Foreskin keratinocyte (primary cell): ENCODE measurements at places on chromosomes 7 and 10. TPM values are rescaled to one million over a fixed set of nuclear protein-coding genes. Genes with fewer than 3 reads are reported as not detected.

DNA sequence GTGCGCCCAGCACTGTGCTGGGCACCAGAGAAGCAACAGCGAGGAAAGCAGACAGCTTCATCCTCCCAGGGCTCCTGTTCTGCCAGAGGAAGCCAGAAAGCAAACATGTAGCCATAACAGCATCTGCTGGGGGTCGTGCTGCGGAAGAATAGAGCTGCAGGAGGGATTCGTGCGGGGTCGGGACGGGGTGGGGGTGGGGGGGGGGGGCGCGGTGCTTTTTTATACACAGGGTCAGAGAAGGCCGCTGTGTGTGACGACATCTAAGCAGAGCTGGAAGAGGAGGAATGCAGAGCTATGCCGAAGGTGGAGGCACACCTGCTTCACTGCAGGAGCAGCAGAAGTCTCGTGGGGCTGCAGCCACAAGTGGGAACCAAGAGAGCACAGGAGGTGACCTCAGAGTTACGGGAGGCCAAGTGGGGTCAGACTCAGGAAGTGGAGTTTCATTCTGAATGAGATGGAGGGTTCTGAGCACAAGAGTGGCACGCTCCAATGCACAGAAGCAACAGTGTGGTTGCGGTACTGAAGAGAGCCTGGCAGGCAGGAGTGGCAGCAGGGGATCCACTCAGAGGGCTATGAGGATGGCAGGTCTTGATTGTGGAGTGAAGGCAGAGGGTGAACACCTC, 11.1 kb downstream of the PKD1L1 start:
- no peak for DNase-seq

- DNase-seq, result no peak
These were observed 26.8 kb downstream of the PROSER2 start for GRCh38 chr10:11849911-11850310.

DNA sequence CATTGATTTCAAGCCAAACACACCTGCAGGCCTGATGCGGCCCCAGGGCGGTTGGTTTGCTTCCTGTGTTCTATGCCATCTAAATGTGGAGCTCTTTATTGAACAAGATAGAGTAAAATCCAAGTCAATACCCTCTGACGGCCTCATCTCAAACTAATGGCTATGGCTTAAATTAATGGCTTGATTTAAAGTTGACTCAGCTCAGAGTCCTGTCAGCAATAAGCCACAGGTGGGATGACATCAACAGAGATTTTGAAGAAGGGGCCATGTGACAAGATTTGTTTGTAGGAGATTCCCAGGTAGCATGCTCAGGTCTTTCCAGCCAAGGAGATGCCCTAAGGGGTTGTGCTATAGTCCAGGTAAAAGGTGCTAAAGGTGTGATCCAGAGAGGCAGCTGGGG, 66.7 kb upstream of the ZNF32 start:
- no peak for DNase-seq

DNA sequence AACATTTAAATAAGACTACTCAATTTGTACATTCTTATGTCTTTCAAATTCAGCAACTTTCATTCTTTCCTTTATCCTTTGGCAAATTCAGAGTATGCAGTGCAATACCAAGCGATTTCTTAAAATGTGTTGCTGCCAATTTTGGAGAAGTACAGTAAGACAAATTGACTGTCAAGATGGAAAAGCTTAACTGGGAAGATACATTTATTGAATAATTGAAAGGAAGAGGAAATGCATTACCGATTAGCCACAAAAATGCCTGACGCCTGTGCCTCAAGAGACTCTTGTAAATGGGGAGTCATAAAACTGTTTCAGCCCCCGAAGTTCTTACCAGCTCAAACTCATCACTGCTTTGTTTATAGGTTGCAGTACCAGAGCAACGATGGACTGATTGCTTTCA, 373.3 kb upstream of the GALNT17 start:
- no peak for DNase-seq

- no peak for DNase-seq
These were observed 5.4 kb downstream of the INSIG1 start for GRCh38 chr7:155303039-155303593.

DNA sequence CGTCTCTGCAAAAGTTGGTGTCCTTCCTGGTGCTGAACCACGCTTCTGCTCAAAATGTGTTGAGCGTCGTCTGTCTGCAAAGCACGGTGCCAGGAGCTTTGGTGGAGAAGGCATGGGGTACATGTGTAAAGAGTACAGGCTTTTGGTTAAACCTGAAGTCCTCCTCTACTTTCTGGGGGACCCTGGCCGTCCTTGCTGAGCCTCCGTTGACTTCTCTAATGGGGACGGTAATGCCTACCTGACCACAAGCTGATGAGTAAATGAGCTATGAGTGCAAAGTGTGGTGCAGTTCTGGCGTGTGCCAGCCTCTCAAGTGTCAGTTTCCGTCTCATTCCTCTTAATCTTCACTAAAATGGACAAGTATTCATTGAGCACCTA, 527 bp upstream of the HERPUD2 start:
- peak; percentile 16 for DNase-seq

DNA sequence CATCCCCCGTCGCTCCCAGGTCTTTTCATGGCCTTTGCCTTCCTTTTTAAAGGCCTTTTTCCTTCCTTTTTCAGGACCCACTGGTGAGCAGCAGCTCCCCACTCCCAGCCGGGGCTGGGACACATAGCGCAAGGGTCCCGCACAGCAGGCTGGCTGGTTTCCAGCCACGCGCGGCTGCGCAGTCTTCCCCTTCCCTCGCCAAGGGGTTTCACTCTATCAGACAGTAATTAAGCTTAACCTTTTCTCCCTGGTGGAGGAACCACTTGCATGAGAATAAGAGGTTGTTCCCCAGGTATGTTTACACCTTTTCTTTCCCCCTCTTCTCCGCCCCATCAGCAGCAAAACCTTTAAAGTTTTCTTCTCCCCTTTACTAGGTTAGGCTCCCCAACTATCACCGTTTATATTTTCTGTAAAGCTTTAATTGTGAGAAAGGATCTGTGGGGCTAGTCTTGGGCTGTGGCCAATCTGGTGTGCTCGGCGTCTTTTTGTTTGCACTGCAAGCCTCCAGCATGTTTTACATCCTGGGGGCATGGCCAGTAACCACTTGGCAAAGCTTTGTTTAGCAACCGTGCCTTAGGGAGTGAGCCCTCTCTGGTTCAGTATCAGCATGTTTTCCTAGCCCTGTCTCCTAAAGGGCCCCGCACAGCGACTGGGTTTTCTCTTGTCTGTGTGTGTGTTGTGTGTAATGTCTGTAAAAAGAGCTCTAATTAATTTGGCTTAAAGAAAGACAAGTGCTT, 219.6 kb downstream of the PHF14 start:
- DNase-seq, result no peak

GRCh38 chr10:91284486-91285090, 64.1 kb downstream of the PCGF5 start:
- DNase-seq, result peak; percentile 32

DNA sequence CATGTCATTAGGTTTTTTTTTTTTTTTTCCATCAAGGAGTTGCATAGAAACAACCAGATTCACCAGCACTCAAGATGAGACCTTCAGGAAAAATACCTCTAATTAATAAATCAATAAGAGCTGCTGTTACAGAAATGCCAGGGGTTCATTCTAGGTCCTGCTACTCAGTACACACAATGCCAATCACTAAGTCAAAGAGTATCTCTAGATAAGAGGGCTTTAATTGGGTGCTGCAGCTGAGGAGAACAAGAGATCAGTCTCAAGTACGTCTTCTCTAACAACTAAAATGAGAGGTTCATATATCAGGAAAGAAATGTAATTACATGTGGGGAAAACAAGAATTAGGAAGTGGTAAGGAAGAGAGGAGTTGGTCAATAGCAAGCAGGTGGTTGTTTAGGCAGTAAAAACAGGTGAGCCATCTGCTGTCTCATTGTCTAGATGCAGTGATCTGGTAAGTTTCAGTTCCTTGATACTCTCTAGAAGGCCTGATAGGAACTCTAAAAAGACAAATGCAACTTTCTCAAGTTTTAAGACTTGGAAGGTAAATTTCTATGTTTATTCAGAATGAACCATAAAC, 272.9 kb upstream of the ZWINT start:
- DNase-seq, result no peak

GRCh38 chr7:32263611-32264010, 193.4 kb upstream of the PDE1C start:
- DNase-seq, result no peak

DNA sequence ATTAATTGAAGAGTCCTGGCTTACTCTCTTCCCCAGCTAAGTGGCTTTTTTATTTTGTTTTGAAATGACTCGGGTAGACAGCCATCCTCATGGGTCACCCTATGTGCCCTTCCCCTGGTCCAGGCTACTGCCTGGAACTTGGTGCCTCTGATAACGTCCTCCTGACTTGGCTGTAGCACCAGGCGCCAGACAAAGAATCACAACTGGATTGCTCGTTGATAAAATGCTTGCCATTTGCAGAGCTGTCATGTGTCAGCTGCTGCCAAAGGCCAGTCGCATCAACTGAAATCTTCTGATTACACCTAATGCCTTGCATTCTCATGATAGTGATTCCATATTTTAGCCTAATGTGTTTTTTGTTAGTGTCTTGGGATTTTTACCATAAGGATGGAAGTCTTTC, 27.4 kb upstream of the ABLIM1 start:
- no peak for DNase-seq

HOXA6 gene
- total RNA-seq, result 2.6 and 3.4 TPM in 2 replicates

LEP gene
- not detected in 2 replicates for total RNA-seq

TAS2R3 gene
- 0.25 and 0.44 TPM in 2 replicates for total RNA-seq

NPY gene
- total RNA-seq, result not detected in 2 replicates

CBX3 gene
- 180 and 185 TPM in 2 replicates for total RNA-seq

DNAJC12 gene
- total RNA-seq, result 0.21 and 0.41 TPM in 2 replicates

NRAP gene
- not detected in 2 replicates for total RNA-seq
